DMS79 (cell line): ENCODE measurements at places on chromosomes 4 and X.

DNA sequence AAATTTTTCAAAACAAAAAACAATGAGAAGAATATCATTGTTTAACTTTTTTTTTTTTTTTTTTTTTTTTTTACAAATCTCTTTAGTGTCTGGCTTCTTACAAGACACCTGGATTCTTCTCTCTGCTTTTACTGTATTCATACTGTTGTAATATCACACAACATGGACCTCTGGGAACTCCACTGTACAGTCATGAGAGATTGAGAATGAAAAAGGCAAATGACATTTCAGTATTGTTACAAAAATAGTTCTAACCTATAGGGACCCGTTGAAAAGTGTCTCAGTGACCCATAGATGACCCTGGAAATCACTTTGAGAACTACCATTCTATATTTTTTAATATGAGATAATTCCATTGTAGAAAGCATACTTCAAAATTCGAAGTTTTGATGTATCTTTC, 124.4 kb downstream of the SLIT2 start:
- DNase-seq, result no peak

DNA sequence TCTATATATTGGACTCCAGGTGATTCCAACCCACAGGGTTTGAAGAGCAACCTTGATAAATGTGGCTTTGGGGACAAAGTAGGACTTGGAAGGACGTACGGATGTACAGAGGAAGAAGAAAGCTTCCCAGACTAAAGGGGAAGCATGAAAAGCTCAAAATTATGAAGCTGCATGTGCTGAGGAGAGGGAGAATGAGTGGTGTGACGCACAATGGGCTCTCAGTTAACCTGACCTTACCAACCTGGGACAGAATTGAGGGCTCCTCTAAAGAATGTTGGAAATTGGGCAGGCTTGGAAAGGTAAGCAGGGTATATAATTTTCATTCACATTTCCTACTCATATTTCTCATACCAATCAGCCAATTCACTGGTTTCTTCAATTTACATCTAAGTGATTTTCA, 10.5 kb upstream of the TIGD2 start:
- DNase-seq, result no peak

GRCh38 chr4:112060212-112060611, 85.0 kb upstream of the FAM241A start:
- no peak for DNase-seq

DNA sequence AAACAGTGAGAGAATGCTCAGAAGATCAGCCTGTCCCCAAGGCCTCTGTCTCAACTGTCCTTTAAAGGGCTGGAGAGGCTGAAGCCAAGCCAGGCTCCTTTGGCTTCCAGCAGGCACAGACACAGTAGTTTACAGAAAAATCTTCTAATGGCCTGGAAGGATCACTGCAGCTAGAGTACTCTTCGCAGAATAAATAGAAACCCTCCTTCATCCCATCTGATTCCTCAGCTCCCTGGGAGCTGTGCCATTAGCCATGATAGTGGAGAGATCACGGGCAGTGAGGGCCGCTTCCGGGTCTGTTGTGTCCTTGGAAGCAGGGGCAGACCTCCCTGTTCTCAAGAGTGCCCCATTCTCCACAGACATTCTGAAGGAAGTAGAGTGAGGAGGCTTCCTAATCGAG, 63.1 kb downstream of the CCNI start:
- DNase-seq, result no peak

DNA sequence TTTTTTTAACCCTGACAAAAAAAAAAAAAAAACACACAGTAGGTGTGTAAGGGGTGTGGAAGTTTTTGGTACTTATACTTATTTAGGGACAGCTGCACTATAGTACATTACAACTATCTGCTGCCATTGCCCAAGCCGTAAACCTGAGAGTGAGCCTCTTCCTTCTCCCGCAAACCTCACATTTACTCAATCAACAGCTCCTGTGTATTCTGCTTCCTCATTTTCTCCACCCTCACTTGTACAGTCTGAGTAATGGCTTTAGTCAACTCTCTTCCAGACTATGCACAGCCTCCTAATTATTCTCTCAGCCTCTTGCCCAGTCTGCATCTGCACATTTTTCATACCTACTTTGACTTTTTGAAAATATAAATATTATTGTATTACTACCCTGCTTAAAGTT, 362.0 kb downstream of the ADAM29 start:
- DNase-seq, result no peak

DNA sequence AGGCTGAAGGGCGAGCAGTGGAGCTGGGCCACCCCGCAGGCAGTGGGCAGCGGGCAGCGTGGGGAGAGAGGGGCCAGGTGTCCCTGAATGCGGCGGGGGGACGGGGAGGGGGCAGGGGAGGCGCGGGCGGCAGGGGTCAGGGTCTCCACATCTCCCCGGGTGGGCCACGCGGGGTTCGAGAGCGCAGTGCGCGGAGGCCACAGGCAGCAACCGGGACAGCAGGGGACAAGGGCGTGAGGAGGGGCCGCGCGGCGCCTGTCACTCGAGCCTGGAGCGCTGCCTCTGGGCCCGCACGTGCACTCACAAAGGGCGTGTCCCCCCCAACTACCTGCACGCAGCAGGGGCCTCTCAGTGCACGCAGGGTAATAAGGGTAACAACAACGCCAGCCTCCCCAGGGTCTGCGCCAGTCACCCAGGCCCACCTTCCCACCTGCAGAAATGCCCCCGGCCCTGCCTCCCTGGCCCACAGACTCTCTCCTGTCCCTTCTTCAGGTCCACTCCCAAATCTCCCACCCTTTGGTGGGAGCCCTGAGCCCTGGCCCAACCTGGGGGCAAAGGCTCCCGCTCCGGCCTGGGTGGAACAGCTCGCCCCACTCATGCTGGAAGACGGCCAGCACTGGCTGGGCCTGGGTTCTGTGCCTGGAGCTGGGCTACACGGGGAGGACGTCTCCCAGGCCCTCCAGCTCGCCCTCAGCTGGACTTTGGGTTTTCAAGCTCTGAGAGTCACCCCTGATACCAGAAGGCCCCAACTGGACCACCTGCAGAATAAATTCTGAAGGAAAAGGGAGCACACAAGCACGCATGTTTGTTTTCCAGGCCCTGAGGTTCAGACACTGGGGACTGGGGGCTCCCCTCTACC, 53.2 kb downstream of the ZFYVE28 start:
- no peak for DNase-seq

GRCh38 chr4:176387571-176387970, 67.8 kb downstream of the SPCS3 start:
- no peak for DNase-seq

DNA sequence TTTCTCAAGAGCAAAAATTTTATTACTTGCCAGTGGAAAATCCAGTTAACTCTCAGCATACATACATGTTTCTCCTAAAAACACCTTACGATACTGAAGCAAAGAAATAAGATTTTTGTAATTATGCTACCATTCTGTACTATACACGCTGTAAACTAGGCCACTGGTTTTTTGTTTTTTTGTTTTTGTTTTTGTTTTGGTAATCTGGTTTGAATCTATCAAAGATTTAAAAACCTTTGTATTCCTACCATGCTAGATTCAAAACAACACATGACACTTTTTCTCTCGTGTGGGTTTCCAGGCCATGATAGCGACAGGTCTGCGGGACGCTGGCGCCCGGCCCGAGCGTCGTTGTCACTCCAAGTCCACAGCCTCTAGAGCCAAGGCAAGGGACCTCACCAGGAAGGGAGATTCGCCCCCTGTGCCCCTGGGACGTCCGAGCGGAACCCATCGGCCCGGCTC, 723 bp downstream of the TMEM192 start:
- DNase-seq, result no peak

- no peak for DNase-seq
These were observed 35.4 kb upstream of the HPSE start for GRCh38 chr4:83369831-83370639.
